ENCODE measurements at places on chromosomes 6 and 20.
A peak's percentile ranks its signal among the peaks of the same experiment; 100 is the strongest.

DNA sequence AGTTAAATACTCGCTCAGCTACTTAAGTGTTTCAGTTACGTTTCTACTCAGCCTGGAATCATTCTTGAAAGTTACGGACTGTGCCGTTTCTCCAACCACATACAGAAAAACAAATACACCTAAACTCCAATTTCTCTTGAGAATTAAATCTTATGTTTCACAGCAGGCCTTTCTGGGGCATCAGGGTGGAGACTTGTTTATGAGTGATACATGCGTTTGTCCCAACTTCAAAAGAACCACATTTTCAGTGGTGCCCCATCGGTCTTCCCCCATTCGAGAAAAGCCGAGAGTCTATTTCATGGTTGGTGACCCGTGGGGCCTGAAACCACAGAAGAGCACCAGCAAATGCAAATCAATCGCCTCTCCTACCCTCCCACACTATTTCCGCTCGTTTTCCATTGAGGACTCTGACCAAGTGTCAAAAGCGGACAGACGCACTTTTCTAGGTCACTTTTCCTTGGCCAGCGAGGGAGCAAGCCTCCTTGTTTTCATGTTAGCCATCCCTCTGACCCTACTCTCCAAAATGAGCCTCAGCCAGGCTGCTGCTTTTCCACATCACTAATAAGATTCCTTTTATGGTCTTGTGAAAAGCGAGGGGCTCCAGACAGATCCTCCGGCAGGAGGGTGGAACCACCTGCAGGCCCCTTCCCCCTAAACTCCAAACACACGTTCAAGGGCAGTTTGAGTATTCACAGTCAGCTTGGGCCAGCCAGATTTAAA, 3.1 kb downstream of the JAG1 start:
- no peak for DNase-seq

DNA sequence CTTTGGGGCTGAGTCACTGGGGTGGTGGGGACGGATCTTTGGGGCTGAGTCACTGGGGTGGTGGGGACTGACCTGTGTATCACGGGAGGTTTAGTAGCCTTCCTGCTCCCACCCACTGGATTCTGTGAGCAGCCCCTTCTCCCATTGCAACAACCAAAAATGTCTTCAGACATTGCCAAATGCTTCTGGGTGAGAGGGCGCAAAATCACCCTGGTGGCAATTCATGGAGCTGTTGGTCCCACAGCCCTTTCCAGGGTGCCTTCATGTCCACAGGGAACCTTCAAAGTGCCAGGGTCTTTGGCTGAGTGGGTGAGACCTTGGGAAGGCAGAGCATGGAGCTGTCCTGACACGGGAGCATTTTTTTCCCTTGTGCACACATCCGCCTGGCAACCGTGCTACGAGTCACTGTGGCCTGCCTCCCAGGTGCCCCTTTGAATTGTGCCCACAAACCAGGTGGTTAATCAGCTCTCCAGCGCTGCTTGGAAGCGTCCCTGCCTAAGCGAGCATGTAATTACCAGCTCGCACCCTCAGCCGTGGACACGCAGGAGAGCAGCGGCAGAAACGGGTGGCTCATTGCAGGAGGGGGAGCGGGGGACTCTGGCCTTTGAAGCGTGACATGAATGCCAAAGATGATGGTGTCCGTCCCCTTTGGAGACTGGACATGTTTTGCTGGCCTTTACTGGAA, 27.4 kb upstream of the APCDD1L start:
- DNase-seq = no peak

GRCh38 chr6:165972139-165972802, 195.4 kb downstream of the TBXT start:
- no peak for DNase-seq

GRCh38 chr6:17879184-17879583, 108.3 kb downstream of the KIF13A start:
- no peak for DNase-seq

DNA sequence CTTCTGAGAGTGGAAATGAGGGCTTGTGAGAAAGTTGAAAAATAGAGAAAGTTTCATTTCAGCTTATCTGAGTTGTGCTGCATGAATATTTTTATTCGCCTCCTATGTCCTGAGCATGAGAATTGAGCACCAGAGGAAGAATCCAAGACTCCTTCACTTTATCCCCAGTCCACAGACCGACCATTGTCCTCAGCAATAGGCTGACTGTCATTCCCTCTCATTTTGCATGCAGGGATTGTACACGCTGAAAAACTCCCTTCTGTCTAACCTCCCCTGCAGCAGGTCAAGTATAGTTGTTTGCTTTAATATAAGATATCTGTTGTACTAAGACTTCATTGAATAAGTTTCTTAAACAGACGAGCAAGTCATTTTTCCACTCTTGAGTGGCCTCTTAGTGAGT, 437.6 kb downstream of the PRKN start:
- no peak for DNase-seq

DNA sequence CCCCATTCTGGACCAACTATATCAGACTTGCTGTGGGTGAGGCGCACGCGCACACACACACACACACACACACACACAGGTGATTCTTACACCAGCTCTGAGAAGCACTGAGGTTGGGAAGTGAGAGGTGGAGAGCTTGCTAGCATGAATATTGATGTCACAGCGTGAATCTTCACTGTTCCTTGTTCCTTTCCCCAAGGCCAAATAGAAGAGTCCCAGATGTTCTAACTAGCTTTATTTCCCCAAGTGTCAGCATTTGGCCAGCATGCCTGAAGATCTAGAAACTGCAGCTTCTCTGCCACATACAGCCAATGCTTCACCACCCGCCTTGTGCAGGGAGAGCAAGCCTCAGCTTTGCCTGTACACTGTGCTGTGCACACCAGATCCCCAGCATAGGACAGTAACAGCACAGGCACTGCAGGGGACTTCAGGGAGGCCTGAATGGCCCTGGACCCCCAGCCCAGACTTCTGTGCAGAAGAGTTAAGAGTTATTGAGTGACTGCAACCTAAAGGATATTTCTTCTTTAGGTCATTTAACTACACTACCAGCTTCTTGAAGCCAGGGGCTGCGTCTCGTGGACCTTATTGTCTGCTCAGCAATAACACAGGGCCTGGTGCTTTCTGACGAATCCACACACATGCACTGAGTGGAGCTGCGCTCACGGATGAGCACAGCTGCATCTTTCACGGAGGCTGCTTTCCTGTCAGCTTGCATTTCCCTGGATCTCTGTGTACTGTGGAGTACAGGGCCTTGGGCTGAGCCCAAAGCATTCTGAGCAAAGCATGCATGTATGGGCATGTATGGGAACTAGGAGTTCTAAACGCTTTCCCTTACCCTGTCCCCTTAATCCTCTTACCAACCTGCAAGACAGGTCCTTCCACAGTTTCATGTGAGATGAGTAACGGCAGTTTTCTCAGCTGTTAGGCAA, 13.9 kb upstream of the CD93 start:
- DNase-seq = no peak

- peak; percentile 72 for DNase-seq
These were observed 14.7 kb downstream of the MUCL3 start for GRCh38 chr6:30955367-30956042.

- DNase-seq = no peak
These were observed 238.0 kb downstream of the KHDC1L start for GRCh38 chr6:72987301-72987700.

- DNase-seq = no peak
These were observed 51.4 kb downstream of the TGM2 start for GRCh38 chr20:38113401-38114325.

GRCh38 chr6:132937466-132937906, 123.1 kb downstream of the RPS12 start:
- DNase-seq = no peak

DNA sequence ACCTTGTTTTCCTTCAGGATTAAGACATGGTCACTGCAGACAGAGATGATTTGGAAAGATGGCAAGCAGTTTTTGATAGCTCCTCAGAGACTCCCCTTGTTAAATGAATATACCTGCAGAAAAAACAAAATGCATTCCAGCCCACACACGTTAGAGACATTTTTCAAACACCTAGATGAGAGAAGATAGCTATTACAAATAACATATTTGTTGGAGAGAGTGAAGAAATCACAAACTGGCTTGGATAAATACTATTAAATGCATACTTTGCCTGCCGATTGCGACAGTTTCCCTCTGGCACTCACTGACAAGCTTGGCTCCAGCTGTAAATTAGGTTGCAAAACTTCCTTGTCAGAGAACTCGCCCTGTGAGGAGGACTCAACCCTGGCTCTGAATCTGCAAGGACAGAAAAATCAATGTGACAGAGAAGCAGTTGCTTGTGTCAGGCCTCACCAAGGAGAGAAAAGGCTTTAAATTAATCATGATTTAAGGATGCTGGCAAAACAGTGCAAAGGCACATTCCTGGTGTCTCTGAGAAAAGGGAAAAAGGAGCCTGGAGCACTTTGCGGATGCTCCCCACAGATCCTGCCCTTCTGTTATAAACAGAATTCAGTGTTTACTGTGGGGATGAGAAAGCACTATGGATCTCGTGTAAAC, 423.7 kb upstream of the MARCKS start:
- no peak for DNase-seq

- DNase-seq = no peak
These were observed 16.7 kb downstream of the BMP2 start for GRCh38 chr20:6784210-6784631.

GRCh38 chr20:36308986-36309385, 2.8 kb downstream of the DLGAP4 start:
- no peak for DNase-seq

DNA sequence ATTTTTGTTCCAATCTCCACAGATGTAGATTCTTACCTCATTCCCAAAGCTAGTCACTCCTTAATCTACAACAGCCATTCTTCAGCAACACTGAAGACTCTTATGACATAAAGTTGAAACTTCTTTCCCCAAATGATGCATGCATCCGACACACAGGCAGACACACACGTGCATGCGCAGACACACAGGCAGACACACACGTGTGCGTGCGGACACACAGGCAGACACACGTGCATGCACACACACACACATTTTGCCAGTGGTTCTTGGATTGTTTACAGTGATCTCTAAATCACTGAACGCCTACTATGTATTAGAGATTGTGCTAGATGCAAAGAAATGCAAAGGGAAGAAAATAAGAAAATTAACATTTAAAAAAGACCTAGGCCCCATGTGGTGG, 9.0 kb upstream of the TRPC4AP start:
- DNase-seq = no peak

- DNase-seq = no peak
These were observed 97.8 kb upstream of the JAG1 start for GRCh38 chr20:10771435-10772140.

GRCh38 chr6:10310330-10310653, 104.6 kb downstream of the TFAP2A start:
- no peak for DNase-seq

GRCh38 chr20:47748069-47748468, 37.2 kb downstream of the SULF2 start:
- no peak for DNase-seq

- DNase-seq = no peak
These were observed 42.6 kb upstream of the PXDC1 start for GRCh38 chr6:3794092-3794491.

DNA sequence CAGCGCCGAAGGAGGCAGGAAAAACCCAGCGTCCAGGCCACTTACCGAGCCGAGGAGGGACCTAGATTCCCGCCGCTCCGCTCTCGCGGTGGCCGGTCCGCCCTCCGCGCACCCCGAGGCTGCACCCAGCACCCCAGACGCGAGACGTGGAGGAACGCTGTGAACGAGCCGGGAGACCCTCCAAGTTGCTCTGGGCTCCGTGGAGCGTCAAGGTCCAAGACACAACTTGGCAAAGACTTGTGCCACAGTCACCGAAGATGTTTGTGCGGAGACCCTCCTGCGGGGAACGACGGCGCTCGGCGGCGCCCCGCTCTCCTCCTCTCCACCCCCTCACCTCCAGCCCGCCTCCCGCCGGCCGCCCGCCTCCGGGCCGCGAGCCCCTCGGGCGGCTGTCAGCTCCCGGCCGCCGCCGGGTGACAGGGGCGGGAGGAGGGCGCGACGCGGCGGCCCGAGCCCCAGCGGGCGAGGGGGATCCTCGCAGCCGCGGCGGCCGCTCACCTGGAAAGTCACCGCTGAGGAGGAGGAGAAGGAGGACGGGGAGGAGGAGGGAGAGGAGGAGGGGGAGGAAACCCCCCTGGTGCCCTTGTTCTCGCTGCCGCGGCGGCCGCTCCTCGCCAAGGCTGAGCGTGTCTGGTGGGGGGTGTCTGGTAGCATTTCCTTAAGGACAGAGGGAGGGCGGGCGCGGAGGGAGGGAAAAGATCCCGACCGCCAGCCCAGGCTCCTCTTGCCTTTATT, 637 bp upstream of the HIVEP2 start:
- peak; percentile 68 for DNase-seq

DNA sequence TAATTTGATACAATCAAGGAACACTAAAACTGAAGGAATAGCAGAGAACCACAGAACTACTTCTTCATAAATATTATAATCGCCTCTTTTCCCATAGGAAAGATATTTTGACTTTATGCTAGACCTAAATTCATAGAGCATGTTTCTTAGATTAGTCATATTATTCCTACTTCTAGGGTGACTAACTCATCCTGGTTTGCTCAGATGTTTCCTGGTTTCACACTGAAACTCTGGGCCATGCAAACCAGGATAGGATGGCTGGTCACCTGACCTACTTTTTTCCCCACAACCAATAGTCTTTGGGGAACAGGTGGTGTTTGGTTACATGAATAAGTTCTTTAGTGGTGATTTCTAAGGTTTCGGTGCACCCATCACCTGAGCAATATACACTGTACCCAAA, 42.8 kb downstream of the MMS22L start:
- no peak for DNase-seq

DNA sequence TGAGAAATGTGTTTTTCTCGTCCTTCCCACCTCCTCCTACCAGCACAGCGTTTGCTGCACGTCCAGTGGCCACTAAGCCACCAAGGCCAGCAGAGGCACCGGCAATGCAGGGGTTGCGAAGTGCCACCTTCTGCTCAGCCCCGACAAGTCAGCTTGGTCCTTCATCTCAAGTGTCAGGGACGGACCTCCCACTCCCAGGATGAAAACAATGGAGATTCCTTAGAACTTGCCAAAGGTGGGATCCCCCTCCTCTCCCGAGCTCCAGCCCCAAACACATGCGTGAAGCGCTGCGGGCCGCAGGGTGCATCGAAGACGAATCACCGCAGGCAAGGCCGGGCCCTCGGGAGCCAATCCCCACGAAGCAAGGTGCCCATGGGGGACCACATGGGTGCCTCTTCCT, 60.8 kb downstream of the WDR27 start:
- DNase-seq = no peak

GRCh38 chr6:29617782-29618554, 15.0 kb downstream of the GABBR1 start:
- no peak for DNase-seq

GRCh38 chr6:106135911-106136571, 49.9 kb downstream of the PRDM1 start:
- DNase-seq = no peak

- DNase-seq = no peak
These were observed 224.4 kb downstream of the UST start for GRCh38 chr6:148971031-148971927.

DNA sequence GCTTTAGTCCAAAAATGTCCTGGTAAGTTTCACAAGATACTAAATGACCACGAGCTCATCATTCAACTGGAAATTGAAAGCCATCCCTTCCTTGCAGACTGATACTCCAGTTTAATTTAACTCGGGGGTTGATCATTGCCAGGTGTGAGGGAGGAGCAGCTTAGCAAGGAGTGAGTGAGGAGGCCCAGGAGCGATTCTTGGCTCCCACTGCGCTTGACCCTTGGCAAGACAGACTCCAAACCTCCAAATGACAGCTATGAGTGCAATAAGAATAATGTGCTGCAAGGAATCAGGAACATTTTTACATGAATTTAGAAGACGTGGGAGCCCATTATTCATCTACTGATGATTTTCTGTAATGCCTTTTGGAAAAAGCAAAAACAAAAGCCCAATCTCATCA, 64.9 kb downstream of the LAMA4 start:
- DNase-seq = no peak

- no peak for DNase-seq
These were observed 184.0 kb downstream of the CDC5L start for GRCh38 chr6:44571510-44571909.

All from activated B cell treated with CpG ODN at 0.5 μM for 24 hours (primary cell).